ENCODE measurements at places on chromosomes 5 and 9. TPM values are rescaled to one million over a fixed set of nuclear protein-coding genes. Genes with fewer than 3 reads are reported as not detected.

- no peaks in the 10 kb centered on the region for H3K36me3 ChIP-seq
- no peaks in the 10 kb centered on the region for H3K4me1 ChIP-seq
Measured at GRCh38 chr5:140800816-140801493, at the start of gene PCDHA3. Gene PCDHA3, plus strand, starts transcription at chr5:140801057.

DNA sequence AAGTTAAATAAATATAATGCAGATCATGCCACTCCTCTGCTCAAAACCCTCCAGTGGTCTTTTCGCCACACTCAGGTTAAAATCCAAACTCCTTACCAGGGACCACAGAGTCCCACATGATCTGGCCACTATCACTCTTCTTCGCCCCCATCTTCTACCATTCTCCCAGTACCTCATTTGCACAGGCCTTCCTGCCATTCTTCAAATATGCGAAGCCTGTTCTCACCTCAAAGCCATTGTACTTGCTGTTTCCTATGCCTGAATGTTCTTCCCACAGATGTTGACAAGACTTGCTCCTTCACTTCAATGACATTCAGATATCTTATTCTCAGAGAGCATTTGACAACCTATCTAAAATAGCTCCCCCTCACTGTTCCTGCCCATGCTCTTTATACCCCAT, 10.9 kb downstream of the TEX10 start:
- no peaks in the 10 kb centered on the region for H3K27me3 ChIP-seq
- DNase-seq: no peak
- H3K36me3 ChIP-seq: peaks cover 49% of the 10 kb centered on the region
- H3K27ac ChIP-seq: no peak overlapping the region

DNA sequence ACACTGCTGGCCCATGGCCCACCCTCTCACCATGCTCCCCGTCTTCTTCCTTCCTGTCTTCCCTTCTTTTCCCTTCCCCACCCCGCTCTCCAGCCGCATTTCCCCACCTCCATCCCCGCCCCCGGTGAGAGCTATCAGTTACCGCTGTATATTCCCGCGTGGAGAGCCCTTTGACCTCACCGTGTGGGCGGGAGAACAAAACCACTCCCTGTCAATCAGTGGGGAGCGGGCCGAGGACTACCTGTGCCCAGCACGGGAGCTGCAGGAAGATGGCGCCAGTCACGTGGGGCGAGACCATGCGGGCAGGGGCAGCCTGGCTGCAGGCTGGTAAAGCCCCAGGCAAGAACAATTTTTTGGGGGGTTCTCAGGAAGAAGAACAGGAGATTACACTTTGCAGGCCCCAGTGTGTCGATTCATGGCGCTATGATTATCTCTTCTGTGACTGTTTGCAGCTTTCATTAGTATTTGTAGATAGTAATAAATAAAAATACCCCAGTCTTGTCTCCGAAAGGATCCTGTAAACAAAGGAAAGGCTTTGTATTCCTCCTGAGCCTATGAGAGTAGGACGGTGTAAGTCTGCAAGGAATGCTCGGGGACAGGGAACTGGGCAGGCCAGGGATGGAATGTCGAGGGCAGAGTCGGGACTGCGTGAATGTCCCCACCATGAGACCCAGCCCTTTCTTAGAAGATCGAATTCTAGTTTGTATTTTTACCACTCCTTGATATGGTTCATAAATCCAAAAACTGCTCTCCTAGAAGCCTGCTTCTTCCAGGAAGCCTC, 14.8 kb upstream of the DMRT1 start:
- H3K36me3 ChIP-seq: no peaks in the 10 kb centered on the region
- H3K4me3 ChIP-seq: no peak overlapping the region
- no peak for DNase-seq
- H3K27ac ChIP-seq: no peak overlapping the region

DNA sequence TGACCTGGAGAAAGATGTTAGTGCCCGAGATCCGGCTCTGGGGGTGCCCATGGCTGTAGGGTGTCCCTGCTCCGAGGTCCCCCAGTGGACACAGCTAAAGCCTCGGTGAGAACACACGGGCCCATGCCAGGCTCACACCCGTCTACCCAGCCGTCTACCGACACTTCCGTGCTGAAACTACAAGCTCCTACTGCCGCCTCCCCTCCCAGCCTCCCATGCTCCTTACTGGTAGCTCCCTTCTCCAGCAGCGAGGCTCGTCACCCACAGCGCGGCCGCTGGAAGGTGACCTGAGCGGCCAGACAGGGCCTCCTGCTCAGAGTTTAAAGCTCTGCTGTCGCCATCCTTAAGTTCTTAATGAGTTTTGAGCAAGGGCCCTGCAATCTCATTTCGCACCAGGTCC, 33.2 kb upstream of the CLPTM1L start:
- no peak overlapping the region for H3K4me3 ChIP-seq
- H3K36me3 ChIP-seq: no peaks in the 10 kb centered on the region
- H3K27ac ChIP-seq: no peak overlapping the region
- H3K4me1 ChIP-seq: 0 out of 2 replicates have a peak, but pooled peaks cover 4% of the 10 kb centered on the region

- no peak for DNase-seq
- H3K27ac ChIP-seq: no peak overlapping the region
- no peak overlapping the region for H3K4me3 ChIP-seq
- H3K27me3 ChIP-seq: no peaks in the 10 kb centered on the region
- H3K4me1 ChIP-seq: no peaks in the 10 kb centered on the region
Measured at GRCh38 chr5:28156981-28157380, 1118.6 kb upstream of the CDH9 start.

DNA sequence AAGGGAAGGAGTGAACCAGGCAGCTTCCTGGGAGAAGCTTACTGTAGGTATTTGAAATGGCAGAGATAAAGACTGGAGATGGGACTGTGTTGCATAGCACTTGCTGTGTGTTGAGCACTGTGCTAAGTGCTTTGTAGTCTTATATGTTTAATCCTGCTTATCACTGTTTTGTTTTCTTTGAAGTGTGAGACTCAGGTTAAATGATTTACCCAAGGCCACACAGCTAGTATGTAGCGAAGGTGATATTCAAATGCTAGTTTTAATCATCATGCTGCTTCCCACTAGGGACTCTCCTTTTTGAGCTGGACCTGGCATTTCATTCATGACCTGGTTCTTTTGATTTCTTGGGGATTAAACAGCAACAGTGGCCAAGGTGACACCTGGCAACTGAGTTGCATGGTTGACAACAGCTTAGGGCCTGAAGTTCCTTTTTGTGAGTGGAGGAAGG, 35.3 kb upstream of the SPRY4 start:
- peak overlapping the region; percentile 50 for H3K27ac ChIP-seq
- no peaks in the 10 kb centered on the region for H3K27me3 ChIP-seq
- no peak for DNase-seq
- H3K4me1 ChIP-seq: peaks cover 68% of the 10 kb centered on the region
- H3K4me3 ChIP-seq: no peak overlapping the region

GRCh38 chr9:101242651-101243050, 142.2 kb downstream of the BAAT start:
- H3K27ac ChIP-seq: no peak overlapping the region
- H3K4me3 ChIP-seq: no peak overlapping the region
- DNase-seq: no peak
- H3K36me3 ChIP-seq: no peaks in the 10 kb centered on the region

DNA sequence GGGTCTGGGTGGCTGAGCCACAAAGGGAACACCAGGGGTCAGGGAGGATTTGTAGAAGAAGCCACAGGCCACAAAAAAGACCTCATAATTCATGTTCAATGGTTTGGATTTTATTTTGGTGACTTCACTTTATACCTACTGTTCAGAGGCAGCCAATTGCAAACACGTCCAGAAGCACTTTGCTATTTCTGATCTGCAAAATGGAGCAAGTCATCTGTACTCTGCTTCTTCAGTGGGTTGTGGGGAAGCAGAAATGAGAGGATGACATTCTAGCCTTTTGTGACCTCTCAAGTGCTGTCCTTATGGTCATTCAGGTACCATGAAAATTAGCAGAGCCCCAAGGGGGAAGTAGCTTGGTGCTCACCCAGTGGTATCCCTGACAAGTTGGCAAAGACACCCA, 2.5 kb upstream of the KCNIP1 start:
- peaks cover 34% of the 10 kb centered on the region for H3K4me1 ChIP-seq
- no peak overlapping the region for H3K4me3 ChIP-seq
- no peaks in the 10 kb centered on the region for H3K27me3 ChIP-seq
- no peaks in the 10 kb centered on the region for H3K36me3 ChIP-seq
- no peak overlapping the region for H3K27ac ChIP-seq

- no peak overlapping the region for H3K27ac ChIP-seq
- no peak for DNase-seq
- H3K4me3 ChIP-seq: no peak overlapping the region
- H3K4me1 ChIP-seq: peaks cover 28% of the 10 kb centered on the region
Measured at GRCh38 chr9:92501671-92502393, 19.5 kb upstream of the ASPN start.

GRCh38 chr9:1267141-1267570, 217.0 kb downstream of the DMRT2 start:
- H3K27me3 ChIP-seq: no peaks in the 10 kb centered on the region
- no peak overlapping the region for H3K27ac ChIP-seq
- H3K4me1 ChIP-seq: no peaks in the 10 kb centered on the region
- H3K4me3 ChIP-seq: no peak overlapping the region
- DNase-seq: no peak
- H3K36me3 ChIP-seq: no peaks in the 10 kb centered on the region

DNA sequence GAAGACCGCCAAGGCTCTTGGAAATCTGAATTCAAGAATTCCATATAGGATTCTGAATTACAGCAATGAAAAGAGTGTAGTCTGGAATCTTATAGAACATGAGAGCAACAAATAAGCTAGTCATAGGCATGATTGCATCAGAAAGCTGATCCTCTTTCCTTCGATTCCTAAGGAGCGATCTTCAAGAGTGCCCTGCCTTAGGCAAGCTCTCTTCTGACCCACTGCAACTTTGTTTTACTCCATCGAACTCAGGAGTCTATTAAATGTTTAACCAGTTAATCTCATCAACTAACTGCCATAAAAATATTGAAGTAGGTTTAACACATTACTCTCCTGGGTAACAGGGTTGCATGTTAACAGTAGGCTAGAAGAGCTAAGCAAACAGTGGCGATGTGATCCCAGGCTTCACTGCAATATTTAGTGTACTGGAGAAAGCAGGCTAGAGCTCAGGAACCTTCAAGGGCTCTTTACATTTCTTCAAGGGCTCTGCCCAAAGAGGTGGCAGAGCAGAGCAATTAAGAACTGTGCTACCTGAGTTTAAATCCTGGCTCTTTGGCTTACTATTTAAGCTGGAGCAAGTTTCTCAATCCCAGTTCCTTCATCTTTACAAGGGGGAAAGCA, 146.3 kb downstream of the RORB start:
- H3K36me3 ChIP-seq: no peaks in the 10 kb centered on the region
- no peaks in the 10 kb centered on the region for H3K27me3 ChIP-seq
- no peak for DNase-seq
- no peak overlapping the region for H3K27ac ChIP-seq

GRCh38 chr5:62385131-62385530, 18.6 kb downstream of the DIMT1 start:
- no peak for DNase-seq
- peaks cover 75% of the 10 kb centered on the region for H3K36me3 ChIP-seq
- H3K27ac ChIP-seq: no peak overlapping the region
- H3K4me1 ChIP-seq: no peaks in the 10 kb centered on the region
- H3K27me3 ChIP-seq: no peaks in the 10 kb centered on the region

GRCh38 chr5:158947846-158948245, 151.9 kb downstream of the EBF1 start:
- no peak for DNase-seq
- H3K27ac ChIP-seq: no peak overlapping the region
- no peaks in the 10 kb centered on the region for H3K27me3 ChIP-seq
- no peak overlapping the region for H3K4me3 ChIP-seq

Gene TXNDC8
- not detected for total RNA-seq

Gene PCDHA10
- not detected for total RNA-seq

Gene XPA
- total RNA-seq: 7.8 TPM

Gene SPATA31D4
- not detected for total RNA-seq

Gene ADAMTS19
- not detected for total RNA-seq

Gene TMOD1
- total RNA-seq: not detected

Gene PTGS1
- 0.97 TPM for total RNA-seq

Gene CCDC183
- total RNA-seq: 0.16 TPM

Gene GCNT4
- 5.1 TPM for total RNA-seq

Gene TAF11L5
- not detected for total RNA-seq
